ENCODE measurements at places on chromosomes 4 and X.

DNA sequence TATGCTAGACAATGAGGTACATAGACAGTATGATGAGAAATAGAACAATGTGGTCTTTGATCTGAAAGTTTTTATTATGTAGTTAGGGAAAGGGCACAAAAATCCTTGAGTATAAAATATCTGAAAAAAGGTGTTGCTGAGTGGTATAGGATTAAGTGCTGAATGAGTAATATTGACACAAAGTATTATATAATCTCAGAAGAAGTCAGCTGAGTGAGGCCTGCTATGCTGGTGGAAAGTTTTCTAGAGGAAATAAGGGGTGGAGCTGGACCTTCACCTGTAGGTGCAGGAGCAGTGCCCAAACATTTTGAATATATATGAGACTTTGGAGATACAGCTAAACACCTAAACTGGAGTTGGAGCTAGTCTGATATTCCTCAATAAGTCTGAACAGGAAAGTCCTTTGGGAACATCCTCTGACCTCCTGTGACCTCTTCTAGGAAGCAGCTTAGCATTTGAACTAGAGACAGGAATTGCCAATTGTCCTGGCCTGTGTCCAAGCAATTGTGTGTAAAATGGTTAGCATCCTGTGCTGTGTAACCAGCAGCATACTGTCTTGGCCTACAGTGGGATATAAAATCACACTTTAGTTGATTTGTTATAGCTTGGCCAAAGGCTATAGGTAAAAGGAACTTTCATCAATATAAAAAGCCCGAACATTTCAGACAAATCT is 285.3 kb downstream of the ANKRD50 start:
- no peak for DNase-seq

DNA sequence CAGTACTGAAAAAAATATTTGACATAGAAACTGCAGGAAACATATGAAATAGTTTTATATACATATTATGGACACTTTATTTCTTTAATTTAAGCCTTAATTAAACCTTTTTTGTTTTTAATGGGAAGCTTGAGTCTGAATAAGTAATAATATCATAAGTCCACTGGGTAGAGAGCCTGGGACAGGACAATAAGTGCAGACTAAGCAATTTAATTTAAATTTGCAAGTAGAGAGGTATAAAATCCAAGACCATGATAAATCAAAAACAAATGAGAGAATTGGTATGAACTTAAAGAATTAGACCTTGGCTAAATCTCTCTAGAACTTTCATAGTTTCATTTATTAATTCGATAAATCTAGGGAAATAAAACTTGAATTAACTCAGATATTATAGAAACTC is 571.2 kb downstream of the ARAP2 start:
- no peak for DNase-seq

DNA sequence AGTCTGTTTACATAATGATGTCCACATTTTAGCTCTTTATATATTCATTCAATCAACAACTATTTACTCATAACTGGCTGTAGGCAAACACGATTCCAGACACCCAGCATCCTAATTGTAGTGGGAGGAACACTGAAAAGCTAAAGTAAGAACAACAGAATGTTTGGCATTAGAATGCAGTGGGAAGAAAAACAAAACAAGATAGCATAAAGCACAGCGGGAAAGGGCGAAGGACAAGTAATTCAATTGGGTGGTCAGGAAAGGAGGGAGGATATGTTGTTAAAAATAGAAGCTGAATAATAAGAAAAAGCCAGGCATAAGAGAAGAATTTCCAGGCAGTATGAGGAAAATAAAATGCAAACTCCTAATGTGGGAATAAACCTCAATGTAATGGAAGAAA is 189.5 kb upstream of the FAT4 start:
- no peak for DNase-seq

- DNase-seq = no peak
Measured at GRCh38 chrX:13658602-13659001, 5.7 kb downstream of the TCEANC start.

- DNase-seq = no peak
Measured at GRCh38 chrX:147803948-147804347, 107.8 kb upstream of the FMR1 start.

GRCh38 chr4:79982601-79983322 is 90.3 kb downstream of the ANTXR2 start:
- no peak for DNase-seq

DNA sequence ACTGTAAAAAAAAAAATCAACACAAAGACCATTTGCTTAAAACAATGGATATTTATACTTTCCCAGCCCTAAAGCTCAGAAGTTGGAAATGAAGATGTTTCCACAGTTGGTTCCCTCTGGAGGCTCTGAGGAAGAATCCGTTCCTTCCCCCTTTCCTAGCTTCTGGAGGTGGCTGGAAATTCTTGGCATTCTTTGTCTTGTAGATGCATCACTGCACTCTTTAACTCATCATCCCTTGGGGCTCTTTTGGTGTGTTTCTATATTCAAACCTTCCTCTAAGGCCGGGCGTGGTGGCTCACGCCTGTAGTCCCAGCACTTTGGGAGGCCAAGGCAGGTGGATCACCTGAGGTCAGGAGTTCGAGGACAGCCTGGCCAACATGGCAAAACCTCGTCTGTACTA is 78.7 kb downstream of the VCX3A start:
- no peak for DNase-seq

DNA sequence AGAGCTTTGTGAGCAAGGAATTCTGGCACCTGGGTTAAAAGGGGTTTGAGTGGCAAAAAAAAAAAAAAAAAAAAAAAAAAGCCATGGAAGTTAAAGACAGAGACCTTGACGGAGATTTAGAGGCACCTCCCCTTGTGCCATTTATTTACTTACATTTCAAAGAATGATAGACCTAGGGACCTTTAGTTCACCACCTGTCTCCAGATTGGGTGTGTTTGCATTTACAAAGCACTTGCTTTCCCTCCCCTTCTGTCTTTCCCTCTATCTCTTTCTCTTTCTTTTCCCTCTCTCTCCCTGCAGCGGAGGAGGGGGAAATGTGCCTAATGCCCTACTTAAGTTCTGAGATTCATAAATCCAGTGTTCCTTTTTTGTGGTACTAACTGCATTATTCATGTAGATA is 116.0 kb downstream of the IQCM start:
- DNase-seq = no peak

- DNase-seq = no peak
Measured at GRCh38 chrX:15915959-15916703, 61.5 kb upstream of the AP1S2 start.

All from occipital lobe (tissue), 3 donors.